ENCODE measurements at places on chromosomes 5 and 9.

- DNase-seq = no peak
These were observed 431.0 kb upstream of the SLC30A5 start for GRCh38 chr5:68662804-68663307.

GRCh38 chr5:120173125-120173524, 291.0 kb upstream of the PRR16 start:
- DNase-seq = no peak

GRCh38 chr9:3441197-3441816, 84.5 kb downstream of the RFX3 start:
- no peak for DNase-seq

DNA sequence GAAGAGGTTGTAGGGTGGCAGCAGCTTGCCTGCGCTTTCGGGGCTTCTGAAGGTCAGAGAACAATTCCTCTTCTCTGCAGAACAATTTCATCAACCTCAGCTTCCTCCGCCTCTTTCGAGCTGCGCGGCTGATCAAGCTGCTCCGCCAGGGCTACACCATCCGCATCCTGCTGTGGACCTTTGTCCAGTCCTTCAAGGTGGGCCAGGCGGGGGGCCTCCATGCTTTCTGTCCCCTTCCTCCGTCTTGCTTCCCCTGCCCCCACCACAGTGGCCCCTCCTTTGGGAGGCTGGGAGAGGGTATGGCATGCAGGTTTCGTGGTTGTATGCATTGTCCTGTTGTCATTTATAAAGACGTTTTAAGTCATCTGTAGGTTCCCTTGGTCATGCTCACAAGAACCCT, 195.8 kb downstream of the CACNA1B start:
- no peak for DNase-seq

DNA sequence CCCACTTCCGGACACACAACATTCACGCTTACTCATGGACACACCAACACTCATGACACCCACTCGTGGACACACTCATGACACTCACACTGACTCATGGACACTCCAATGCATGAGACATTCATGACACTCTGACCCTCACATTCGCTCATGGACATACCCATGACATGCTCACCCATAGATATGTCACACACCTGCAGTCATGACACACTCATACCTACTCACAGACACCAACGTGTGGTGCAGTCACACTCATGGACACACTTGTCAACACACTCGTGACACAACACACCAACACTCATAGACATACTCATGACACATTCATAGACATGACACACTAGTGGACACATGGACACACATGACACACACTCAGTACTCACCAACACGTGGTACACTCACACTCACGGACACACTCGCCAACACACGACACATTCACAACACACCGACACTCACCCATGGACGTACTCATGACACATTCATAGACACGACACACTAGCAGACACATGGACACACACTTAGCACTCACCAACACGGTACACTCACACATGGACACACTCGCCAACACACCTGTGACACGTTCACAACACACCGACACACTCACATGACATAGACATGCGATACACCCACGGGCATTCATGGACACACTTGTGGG, 73.4 kb downstream of the PHF2 start:
- DNase-seq = no peak

DNA sequence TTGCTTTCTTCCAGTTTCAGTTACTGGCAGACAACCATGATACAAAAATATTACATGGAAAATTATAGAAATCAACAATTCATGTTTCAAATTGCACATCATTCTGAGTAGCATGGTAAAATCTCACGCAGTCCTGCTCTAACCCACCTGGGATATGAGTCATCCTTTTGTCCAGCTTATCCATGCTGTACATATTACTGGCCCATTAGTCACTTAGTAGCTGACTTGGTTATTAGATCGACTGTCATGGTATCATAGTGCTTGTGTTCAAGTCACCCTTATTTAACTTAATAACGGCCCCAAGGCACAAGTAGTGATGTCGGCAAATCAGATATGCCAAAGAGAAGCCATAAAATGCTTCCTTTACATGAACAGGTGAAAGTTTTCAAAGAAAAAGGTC, 41.2 kb downstream of the NADK2 start:
- no peak for DNase-seq

DNA sequence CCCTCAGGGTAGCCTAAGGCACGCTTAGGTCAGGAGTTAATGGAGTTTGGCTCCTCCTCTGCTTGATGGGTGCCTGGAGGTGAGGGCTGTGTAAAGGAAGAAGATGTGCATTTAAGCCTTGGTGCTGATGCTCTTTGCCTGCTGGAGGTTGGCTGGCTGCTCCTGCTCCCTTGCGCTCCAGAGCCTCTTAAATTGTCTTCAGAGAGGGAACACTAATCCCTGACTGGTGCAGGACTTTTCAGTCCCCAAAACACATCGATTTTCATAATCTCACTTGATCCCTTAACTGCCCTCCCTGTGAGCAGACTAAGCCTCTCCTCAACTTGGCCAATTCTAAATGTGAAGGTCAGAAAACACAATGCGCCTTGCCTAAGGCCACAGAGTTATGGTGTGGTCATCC, 16.2 kb upstream of the TCOF1 start:
- DNase-seq = no peak

DNA sequence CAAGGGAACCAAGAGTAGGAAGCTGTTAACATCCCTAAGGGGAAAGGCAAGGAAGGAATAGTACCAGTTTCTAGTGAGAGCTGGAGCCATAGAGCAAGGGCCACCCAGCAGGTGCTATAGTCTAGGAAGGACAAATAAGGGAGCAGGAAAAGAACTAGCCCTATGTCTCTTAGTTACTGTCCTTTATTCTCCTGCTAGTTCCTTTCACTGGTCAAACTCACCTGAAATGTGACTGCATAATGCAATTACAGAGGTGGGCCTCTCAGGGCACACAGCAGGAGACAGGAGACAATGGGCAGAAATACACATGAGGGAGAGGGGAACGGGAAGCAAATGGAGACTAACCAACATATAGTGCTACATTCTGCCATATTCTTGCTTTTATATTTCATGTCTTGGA, 26.7 kb upstream of the FRMPD1 start:
- DNase-seq = no peak

GRCh38 chr5:163867738-163868137, 362.3 kb downstream of the MAT2B start:
- DNase-seq = no peak

- no peak for DNase-seq
These were observed 207.8 kb downstream of the ENC1 start for GRCh38 chr5:74432721-74433120.

GRCh38 chr9:13034694-13035002, 244.8 kb downstream of the MPDZ start:
- no peak for DNase-seq

DNA sequence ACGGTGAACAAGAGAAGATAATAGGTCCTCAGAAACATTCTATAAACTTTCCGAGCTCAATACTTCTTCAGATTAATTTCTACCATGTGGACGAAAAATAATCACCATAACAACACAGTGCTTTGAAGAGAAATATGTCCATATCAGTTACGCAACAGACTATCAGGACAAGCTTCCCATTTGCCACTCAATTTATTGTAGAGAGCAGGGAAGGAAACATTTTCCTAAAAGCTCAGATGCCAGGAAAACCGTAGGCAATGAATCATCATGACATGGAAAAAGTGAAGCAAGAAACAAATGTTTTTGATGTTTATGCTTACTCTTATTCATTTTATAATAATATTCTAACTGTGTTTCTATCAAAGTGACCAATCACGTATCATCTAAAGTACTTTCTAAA, 87.6 kb downstream of the S1PR3 start:
- DNase-seq = no peak

DNA sequence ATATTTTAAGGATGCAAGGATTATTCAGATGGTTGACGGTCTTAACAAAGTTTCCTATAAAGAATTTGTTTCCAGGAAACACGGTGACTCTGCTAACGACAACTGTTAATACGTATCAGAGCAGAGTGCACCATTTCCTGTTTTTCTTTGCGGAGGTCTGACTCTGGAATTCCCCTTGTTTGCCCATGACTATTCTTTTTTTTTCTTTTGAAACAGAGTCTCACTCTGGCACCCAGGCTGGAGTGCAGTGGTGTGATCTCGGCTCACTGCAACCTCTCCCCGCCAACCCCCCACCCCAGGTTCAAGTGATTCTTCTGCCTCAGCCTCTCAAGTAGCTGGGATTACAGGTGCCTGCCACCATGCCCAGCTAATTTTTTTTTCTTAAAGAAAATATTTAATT, 115.9 kb downstream of the CDC42SE2 start:
- DNase-seq = no peak

- no peak for DNase-seq
These were observed 125.1 kb upstream of the FBXL7 start for GRCh38 chr5:15374886-15375285.

DNA sequence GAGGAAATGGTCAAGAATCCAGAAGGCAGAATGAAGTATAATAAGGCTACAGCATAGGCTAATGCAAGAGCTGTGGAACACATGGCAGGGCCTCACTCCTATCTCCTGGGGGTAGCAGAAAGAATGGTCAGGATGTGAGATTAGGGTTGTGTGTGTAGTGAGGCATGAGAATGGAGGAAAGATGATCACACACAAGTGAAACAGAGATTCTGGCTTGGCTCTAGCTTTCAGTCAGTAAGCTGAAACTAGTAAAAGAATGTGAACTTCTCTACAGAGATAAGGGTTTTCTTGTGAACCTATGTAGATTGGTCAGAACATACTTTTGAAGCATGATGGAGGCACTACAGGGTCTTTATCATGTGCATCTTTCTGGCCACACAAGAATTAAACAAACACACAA, 298.8 kb downstream of the ASTN2 start:
- DNase-seq = no peak

DNA sequence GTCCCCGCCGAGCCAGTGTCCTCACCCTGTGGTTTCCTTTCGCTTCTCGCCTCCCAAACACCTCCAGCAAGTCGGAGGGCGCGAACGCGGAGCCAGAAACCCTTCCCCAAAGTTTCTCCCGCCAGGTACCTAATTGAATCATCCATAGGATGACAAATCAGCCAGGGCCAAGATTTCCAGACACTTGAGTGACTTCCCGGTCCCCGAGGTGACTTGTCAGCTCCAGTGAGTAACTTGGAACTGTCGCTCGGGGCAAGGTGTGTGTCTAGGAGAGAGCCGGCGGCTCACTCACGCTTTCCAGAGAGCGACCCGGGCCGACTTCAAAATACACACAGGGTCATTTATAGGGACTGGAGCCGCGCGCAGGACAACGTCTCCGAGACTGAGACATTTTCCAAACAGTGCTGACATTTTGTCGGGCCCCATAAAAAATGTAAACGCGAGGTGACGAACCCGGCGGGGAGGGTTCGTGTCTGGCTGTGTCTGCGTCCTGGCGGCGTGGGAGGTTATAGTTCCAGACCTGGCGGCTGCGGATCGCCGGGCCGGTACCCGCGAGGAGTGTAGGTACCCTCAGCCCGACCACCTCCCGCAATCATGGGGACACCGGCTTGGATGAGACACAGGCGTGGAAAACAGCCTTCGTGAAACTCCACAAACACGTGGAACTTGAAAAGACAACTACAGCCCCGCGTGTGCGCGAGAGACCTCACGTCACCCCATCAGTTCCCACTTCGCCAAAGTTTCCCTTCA, 1.4 kb downstream of the GLIS3 start:
- peak; percentile 41 for DNase-seq

GRCh38 chr5:49953-50544, 41.9 kb upstream of the PLEKHG4B start:
- no peak for DNase-seq

GRCh38 chr9:134875371-134875770, 5.2 kb upstream of the FCN2 start:
- DNase-seq = no peak

DNA sequence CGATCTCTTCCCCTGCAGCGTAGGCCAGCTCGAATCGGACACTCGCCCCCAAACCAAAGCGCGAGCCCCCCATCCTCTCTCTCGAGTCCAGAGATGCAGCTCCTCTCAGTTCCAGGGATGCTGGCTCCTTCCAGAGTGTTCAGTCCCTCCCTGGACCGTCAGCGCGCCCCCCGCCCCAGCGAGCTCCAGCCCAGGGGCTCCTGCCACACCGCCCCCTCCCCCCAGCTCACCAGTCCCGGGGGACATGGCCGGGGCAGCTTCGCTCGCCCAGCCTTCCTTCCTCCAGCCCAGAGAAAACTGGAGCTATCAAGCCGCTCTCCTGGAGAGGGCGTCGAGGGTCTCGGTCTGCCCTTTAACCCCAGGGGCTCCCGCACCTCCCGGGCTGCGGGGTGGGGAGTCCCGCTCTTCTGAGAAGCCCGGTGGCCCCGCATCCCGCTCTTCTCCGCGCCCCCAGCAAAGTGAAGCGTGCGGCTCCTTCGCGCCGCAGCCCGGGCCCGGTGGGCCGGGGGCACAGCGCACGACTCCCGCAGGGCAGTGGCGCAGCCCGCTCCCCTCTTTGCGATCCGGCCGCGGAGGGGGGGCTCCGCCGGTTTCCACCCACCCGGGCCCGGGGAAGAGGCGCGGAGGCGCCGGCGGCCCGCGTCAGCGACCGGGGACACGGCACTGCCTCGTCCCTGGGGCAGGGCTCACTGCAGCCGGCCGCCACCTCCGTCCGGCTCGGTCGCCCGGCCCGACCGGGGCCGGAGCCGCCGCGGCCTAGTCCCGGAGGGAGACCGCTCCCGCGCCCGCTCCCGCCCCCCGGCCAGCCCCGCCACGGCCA, 587 bp downstream of the MIER3 start:
- DNase-seq = no peak

DNA sequence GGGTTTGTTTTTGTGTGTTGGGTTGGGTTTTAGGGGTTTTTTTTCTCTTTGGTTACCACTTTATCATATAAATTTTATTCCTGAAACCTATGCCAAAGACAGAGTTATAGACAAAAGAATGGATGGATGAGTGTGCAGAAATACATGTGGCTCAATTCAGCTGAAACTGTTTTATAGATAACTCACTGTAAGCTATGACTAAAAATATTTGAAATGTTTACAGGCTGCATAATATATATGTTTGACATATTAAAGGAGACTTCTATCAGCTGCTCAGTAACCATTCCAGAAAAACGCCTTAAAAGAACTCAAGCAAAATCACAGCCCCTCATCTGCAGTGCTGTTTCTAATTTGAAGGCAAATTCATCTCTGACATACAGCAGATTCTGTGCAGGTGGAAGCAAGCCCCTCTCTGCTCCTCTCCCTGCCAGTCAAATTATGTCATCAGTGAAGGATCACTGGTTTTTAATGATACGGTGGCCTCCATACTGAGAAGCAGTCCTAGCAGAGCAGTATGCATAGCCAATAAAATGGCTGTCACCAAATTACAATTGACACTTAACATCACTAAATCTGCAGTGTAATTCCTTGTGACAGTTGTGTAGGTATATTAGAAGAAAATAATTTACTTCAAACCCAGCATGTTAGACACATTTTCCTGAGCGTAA, 301.6 kb downstream of the NR2F1-AS1 start:
- no peak for DNase-seq

All from thoracic aorta (tissue), 2 donors.